Stimulated activated CD4-positive, alpha-beta T cell treated with anti-CD3 and anti-CD28 coated beads, Interleukin-15, amount 100 ng/mL, for 1 hour (primary cell): ENCODE measurements at places on chromosomes 5 and 9.

GRCh38 chr9:90919883-90920282, 118.3 kb downstream of the SYK start:
- no peak for DNase-seq

DNA sequence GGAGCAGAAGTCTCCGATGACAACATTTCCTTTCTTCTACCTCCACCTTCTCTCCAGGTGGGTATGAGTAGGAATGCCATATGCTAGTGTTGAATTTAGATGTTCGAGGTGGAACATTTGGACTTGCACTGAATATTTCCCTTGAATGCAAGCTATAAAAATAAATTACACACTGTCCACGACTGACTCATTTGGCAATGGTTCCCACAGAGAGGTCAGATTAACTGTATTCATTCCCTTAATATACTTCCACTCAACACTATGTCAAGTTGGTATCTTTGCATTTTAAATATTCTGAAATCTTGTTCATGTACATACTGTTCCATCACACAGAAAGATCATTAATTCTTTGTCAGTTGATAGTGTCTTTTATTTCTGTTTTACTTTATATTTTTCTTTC, 222.6 kb upstream of the PIK3R1 start:
- DNase-seq, result no peak

DNA sequence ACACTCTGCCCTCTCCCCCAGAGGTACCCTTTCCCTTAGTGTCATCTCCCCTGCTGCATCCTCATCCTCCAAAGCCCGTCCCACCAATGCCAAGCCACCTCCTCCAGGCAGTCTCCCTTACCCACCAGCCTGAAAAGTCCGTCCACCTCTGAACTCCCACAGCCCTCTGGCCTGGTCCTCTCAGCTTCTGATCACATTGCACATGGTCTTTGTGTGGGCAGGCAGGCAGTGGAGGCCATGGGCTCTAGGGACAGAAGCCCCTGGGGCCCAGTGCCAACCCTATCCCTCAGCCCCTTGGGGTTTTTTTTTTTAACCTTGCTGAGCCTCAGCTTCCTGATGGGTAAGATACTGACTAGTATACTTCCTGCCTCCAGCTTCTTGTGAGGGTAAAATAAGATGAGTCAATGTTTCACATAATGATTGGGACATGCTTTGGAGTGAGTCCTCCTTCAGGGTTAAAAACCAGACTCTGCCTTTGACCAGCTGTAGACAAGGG, 19.4 kb downstream of the CSF1R start:
- no peak for DNase-seq

DNA sequence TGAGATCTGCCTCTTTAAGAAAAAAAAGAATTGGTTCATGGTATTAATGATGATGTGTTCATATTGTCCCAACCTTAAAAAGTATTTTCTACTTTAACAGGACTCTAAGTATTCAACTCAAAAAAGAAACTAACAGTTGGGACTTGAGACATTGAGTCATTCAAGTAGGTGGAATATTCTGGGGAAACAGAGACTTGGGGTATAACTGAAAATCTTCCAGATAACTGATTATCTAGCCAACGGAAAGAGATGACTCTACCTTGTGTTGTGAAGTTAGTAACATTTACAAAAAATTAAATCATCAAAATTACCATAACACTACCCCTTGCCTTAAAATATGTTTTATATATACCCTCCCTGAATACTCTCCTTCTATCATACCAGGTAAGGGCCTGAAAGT, 19.1 kb downstream of the OXCT1 start:
- no peak for DNase-seq

- DNase-seq, result no peak
Measured at GRCh38 chr5:175617447-175617846, 40.4 kb upstream of the HRH2 start.

GRCh38 chr5:113212244-113212920, 222.4 kb downstream of the TSSK1B start:
- no peak for DNase-seq

DNA sequence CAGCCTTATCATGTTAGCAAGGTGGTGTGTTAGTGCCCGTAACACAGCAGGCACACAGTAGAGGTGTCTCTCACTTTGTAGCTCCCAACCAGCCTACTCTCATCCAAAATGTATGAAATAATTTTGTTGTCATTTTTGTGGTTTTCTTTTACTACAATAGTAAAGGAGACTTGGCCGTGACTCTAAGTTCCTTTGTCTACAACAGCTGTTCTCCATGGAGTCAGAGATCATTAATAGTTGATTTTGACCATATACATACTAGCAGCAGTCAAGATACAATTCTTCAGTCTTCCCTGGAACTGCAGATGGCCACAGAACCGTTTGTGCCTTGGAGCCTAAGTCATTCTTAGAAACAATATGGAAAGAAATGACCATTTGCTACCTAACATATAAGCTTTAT, 567.1 kb downstream of the TLR4 start:
- DNase-seq, result no peak

GRCh38 chr5:154543380-154543779, 65.4 kb upstream of the HAND1 start:
- DNase-seq, result no peak

GRCh38 chr5:57456531-57457135, 26.0 kb downstream of the ACTBL2 start:
- DNase-seq, result no peak

DNA sequence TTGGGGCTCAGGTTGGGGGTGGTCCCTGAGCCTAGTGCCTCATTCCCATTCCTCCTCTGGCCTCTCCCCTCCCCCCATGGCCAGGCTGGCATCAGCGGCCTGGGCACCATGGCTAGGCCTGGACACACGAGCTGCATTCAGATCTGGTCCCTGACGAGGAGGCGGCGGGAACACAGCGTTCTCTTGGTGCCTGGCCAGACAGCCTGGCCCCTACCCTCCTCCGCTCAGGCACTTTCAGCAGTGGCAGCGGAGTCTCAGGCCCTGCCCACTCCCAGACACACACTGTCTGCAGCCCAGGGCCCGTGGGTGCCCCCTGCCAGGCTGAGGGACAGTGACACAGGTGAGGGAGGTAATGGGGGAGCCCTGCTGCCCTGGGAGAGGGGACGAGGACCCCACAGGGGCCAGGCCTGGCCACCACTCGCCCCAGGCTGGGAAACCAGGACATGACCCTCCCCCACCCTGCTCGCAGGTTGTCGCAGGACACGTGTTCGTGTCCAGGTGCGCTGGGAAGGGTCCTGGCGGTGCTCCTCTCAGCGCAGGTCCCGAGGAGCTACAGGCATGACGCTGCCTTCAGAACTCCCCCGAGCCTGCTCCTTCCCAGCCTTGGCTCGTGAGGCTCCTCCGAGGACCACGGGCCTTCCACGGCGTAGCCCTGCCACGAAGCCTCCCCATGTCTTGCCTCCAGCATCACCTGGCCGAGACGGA, 19.9 kb upstream of the UBAC1 start:
- no peak for DNase-seq

GRCh38 chr9:78557540-78557939, 260.6 kb downstream of the PSAT1 start:
- no peak for DNase-seq

- no peak for DNase-seq
Measured at GRCh38 chr9:131276891-131277286, 579 bp upstream of the FAM78A start.
